CD4-positive, alpha-beta T cell treated with Interleukin-6 for 4 hours (primary cell): ENCODE measurements at places on chromosomes 11 and 22.
A peak's percentile ranks its signal among the peaks of the same experiment; 100 is the strongest.

DNA sequence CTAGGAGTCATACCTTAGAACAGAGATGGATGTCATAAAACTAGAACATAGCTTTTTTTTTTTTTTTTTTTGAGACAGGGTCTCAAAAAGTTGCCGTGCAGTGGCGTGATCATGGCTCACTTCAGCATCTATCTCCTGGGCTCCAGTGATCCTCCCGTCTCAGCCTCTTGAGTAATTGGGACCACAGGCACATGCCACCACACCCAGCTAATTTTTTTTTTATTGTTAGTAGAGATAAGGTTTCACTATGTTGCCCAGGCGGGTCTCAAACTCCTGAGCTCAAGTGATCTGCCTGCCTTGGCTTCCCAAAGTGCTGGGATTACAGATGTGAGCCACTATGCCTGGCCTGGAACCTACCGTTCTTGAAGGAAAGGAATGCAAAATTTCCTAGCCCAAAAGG is 8.8 kb upstream of the CEP295 start:
- no peak for DNase-seq

DNA sequence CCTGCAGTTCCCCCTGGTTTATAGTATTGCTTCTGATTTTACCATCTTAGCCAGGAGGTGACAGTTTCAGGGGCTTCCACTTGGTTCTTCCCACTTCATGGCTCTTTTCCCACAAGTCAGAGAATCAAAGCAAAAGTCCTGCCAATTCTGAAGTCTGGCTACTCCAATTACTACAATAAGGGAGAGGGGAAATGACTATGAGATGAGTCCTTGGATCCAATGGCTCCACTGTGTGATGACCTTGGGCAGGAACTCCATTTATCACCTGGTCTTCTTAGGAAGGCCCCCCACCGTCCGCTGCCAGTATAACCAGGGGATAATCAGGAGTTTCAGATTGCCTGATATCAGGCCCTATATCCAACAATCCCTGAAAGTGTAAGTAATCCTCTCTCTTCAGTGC is 31.6 kb upstream of the CCND1 start:
- DNase-seq = no peak

DNA sequence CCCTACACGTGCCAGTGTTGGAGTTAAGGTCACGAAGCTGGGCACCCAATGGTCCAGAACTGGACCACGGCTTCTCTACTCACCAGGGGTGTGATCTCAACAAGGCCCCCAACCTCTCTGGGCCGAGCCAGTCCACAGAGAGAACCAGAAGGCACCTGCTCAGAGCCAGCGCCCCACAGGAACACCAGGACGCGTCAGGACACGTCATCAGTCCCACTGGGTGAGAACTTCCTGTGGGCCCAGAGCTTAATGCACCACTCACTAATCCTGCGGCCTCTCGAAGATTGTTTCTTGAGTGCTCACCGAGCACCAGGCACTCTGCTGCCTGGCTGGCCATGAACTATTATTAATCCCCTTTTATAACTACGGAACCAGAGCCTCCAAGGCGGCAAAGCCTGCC is 10.1 kb downstream of the PHF21B start:
- no peak for DNase-seq

DNA sequence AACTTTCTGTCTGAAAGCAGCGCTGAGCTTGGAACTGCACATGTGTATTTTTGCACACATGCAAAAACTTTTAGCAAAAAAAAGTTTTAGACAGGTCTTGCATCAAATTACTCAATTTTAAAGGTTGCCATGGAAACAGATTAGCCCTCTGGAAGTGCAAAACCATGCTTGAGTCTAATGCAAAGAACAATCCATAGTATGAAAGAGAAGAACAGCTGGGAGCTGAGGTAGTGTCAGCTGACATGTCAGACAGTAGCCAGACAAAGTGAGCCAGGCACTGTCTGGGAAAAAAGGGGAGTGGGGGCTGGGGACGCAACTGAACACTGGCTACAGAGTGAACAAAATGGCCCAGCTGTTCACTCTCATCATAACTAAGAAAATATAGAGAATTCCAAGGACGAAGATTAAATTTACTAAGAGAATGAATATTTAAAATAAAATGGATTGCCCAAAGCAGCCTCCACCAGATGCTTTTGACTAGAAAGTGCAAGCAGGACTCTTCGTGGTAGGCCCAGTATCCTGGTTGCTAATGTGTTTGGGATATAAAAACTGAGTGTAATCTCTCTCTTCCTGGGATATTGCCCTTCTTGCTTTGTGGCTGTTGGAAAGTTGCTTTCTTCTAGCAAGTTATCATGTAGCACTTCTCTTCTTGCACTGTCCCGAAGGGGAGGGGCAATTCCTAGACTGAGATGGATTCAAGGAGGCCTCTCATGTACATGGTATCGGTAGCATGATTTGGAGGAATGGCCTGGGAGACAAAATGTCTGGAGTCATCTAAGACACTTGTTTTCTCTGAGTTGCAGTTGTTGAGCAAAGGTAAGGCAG is 434.1 kb upstream of the FAT3 start:
- no peak for DNase-seq

- DNase-seq = no peak
Measured at GRCh38 chr22:24066865-24067264, 55.8 kb downstream of the CABIN1 start.

DNA sequence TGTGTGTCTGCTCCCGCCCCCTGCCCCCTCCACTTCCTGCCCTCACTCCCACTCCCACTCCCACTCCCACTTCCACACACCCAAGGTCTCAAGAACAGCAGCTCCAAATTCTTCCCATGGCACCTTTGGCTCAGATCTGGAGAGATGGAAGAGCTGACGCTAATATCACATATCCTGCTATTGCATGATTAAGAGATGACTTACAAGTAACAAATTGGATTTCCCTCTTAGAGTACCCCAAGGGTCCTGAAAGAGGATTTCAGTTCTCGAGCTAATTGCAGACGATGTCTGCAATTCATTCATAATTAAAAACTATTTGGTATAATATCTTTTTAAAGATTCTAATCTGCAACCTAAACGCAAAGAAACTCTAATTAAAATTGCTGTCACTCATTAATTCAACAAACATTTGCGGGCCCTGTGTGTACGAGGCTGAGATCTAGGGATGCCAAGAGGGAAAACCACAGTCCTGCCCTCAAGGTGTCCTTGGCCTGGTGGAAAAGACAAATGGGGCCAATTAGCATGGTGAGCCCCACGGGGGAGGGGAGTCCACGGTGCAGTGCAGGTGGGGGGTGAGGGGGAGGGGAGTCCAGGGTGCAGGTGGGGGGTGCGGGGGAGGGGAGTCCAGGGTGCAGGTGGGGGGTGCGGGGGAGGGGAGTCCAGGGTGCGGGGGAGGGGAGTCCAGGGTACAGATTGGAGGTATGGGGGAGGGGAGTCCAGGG is 50.3 kb downstream of the CELSR1 start:
- DNase-seq = no peak

DNA sequence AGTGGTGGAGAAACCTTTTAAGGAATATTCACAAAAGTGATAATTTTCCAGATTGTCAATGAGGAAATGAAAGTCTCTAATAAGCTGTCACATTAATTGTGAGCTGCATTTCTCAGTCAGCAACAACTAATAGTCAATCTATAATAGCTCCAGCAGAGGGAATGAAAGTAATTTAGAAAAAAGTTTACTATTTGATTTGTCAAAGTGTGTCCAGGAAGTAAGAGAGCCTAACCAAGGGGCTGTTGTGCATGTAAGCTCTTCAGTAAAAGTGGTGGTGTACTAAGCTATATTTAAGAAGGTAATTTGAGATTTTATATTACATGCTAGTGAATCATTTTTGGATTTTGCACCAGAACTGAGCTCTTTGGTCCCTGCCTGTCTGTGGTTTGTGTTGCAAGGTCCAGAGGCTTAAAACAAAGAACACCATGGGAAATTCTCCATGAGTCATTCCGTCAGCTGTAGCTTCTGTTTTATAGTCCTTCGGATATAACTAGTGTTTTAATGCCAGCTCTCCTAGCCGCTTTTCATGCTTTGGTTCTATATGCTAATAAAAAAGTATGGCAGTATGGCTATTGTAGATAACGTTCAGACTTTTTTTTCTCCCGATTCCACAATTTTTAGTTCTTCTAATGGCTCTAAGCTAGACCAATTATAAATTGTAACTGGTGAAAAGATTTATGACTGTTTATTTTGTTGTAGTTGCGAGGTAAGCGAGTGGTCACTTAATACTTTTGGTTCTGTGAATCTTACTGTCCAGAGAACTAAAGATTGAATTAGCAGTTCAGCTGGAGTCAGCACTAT is 64.6 kb downstream of the ARHGEF12 start:
- no peak for DNase-seq

DNA sequence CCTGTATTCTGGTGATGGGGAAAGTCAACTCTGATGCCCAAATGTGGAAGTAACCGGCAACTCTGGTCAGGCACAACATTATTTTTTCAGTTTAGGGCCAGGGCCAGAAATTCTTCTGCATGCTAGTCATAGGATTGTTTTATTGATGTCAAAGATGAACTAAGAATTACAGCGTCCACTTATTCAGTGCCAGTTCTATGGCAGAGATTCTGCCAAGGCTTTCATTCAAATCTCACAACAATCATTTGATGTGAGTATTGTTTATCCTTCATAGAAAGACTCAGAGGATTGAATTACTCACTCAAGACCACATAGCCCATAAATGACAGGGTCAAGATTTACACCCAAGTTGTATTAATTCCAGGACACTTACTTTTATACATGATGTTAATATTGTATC is 87.7 kb downstream of the TMPRSS5 start:
- DNase-seq = no peak

DNA sequence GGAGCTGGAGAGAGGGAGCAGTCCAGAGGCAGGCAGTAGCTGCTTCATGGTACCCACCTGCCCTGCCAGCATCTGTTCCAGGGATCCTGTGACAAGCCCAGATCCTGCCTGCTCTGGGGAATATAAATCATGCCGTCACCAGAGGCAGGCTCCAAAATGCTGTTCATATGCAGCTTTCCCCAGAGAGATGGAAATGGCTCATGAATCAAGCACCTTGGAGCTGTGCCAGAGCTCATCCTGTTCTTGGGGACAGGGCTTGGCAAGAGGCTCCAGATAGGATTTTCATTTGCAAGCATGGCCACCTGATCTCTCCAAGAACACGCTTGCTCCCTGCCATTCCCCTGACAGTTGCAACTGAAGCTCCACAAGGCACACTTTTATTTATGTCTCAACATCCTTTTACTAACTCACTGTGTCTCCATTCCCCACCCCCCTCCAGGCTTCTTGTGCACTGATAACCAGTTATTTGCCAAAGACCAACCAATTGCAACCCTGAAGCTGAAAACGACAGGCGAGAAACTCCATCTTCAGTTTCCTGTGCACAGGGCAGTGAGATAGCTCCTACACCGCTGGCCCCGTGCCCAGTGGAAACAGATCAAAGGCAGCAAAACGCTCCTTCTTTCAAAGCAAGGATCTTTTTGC is 115.8 kb upstream of the PITPNB start:
- DNase-seq = peak; percentile 36

GRCh38 chr11:92045301-92045700 is 179.3 kb upstream of the FAT3 start:
- no peak for DNase-seq

DNA sequence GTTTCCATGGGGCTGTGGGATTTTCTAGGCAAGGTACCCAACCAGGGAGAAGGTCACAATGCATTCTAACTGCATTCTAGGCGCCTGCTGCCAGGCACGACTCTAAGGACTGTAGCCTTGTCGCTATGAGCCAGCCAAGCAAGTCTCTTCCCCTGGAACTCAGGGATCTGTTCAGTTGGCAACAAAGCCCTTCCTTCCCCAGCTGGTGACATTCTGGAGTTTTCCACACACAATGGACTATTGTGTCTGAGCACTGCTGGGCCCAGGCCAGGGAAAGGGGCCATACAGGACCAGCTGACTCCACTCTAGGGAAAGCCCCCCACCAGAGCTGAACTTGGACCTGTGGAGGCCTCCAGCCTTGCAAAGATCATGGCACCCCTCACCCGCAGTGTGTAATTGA is 116.8 kb downstream of the RRAS2 start:
- DNase-seq = no peak

DNA sequence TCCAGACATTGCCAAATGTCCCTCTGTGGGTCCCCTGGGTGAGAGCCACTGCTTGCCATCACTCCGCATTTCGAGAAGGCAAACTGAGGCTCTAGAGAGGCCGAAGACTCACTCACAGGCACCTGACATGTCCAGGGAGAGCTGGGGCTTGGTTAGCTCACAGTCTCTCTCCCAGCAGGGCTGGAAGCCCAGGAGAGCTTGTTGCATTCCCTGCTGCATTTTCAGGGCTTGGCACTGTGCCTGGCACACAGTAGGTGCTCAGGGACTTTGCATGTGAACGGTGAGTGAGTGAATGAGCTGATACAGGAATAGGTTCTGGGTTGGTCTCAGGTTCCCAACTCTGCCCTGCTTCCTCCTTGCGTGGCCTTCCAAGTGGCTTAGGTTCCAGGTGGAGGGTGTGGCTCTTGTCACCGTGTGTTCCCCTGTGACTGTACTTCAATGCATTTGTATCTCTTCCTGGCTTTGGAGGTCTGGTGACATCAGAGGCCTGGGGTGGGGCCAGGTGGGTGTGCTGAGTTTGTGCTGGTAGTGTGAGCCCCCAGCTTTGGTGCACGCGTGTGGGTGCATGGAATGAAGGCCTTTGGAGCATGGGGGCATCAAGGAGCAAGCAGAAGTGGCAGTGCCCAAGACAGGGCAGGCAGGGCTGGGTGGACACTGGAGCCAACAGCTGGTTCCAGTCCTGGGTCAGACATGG is 18.4 kb upstream of the SMIM38 start:
- DNase-seq = no peak

- DNase-seq = no peak
Measured at GRCh38 chr11:86370922-86371594, 3.6 kb upstream of the CCDC81 start.

GRCh38 chr11:118742304-118742703 is 48.7 kb downstream of the DDX6 start:
- DNase-seq = no peak

GRCh38 chr11:126106594-126107328 is 44.1 kb upstream of the CDON start:
- no peak for DNase-seq

DNA sequence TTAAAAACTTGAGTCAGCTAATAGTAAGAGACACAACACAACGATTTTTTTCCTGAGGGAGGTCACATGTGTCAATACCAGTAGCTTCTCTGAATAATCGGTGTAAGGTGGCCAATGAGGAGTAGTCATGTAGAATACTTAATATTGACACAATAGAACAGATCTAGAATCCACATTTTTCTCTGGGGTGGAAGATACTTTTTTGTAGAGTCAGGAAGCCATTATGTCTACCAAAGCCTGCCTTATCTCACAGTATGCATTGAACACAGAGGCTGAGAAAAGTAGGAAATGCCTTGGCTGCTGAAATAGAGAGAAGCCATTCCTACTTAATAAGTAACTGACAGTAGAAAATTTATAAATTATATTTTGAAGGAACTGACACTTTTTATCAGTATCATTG is 725.0 kb downstream of the METTL15 start:
- DNase-seq = no peak

GRCh38 chr22:43616645-43617044 is 195.5 kb downstream of the EFCAB6 start:
- DNase-seq = no peak

- no peak for DNase-seq
Measured at GRCh38 chr11:217704-218103, 10.2 kb downstream of the RIC8A start.

DNA sequence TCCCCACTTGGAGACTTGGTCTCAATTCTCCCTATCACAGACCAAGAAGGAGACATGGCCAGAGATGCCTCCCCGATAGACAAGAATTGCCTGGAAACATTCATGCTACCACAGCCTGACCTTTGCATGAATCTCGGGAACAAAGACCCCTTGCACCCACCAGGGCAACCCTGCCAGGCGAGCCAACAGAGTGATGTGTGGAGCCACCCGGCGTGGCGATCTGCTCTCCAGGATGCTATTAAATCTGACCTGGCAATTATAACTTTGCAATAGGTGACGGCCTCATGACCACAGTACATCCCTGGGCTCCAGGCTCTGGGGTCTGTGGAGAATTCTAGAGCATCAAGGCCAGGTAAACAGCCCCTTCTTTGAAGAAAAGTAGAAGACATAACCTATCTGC is 31.1 kb upstream of the MN1 start:
- DNase-seq = no peak
